ENCODE measurements at places on chromosomes 6 and 20. TPM values are rescaled to one million over a fixed set of nuclear protein-coding genes. Genes with fewer than 3 reads are reported as not detected.

The ZFP57 gene
- not detected for total RNA-seq

The C20orf202 gene
- not detected for total RNA-seq

The CCDC170 gene
- total RNA-seq, result not detected

The DEFB126 gene
- not detected for total RNA-seq

The CGA gene
- total RNA-seq, result not detected

The MAPK13 gene
- total RNA-seq, result 0.07 TPM

The SYCP2L gene
- total RNA-seq, result 0.68 TPM

The UBD gene
- not detected for total RNA-seq

The KIAA1755 gene
- not detected for total RNA-seq

The F13A1 gene
- total RNA-seq, result not detected

The LPIN3 gene
- total RNA-seq, result 14.6 TPM

The KIF25 gene
- not detected for total RNA-seq

The TREM2 gene
- not detected for total RNA-seq

The EDEM2 gene
- total RNA-seq, result 115 TPM

The RAB44 gene
- 0.06 TPM for total RNA-seq

The TOMM6 gene
- total RNA-seq, result 283 TPM

The XKR7 gene
- total RNA-seq, result 6.8 TPM

The ENPP1 gene
- total RNA-seq, result not detected

Measured in G401 (cell line).